Fibroblast of mammary gland (primary cell): ENCODE measurements at places on chromosomes 1 and 21.
A peak's percentile ranks its signal among the peaks of the same experiment; 100 is the strongest.

- DNase-seq: no peak
These were observed 72.1 kb downstream of the GPR52 start for GRCh38 chr1:174519844-174520243.

- peak; percentile 76 for DNase-seq
These were observed 13.3 kb downstream of the TRIM11 start for GRCh38 chr1:228393268-228393701.

DNA sequence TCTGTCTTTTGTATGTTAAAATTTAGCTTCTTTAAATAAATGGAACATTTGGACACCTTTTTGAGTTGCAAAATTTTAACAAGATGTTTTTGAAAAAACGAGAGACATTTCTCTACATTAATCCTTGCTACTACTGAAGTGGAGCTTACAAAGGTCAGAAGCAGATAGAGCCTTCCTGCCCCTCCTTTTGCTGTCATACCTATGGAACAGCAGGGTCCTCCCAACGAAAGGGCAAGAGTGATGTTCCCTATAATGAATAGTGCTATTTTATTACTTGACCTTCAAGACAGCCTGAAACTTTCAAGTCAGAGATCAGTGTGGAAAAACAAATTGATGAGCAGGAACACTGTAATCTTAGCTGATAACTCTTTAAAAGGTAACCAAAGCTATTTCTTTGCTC is 1538.9 kb downstream of the PLA2G4A start:
- no peak for DNase-seq

DNA sequence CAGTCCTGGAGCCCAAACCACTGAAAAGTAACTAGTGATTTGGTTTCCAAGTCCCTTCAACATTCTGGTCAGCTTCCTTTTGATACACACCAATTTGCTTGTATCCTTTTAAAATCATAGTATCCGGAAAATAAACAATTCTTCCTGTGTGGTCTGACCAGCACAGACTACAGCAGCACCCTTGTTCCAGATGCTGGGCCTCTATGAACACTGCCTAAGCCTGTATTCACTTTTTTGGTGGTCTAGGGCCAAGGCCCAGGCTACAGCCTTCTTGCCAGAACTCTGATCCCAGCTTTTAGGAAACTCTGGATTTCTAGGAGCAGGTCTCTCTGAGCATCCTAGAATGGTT is 801 bp upstream of the DDAH1 start:
- DNase-seq: peak; percentile 44

- no peak for DNase-seq
These were observed 73.8 kb downstream of the TUT4 start for GRCh38 chr1:52479076-52479475.

DNA sequence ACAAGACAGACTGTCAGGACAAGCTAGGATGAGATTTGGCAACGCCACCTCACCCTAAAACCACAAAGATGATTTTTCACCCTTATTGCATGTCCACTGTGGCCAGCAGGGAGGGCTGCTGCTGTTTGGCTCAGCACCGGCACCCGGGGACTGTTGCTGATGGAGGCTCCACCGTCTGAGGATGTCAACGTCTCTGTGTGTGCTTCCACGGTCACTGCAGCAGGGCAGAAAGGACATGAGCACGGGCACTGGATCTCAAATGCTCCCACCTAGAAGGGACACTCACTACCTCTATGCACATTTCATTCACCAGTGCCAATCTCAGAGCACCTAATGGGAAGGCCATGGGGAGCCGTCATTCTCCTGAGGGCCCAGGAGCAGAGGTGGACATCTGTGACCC is 599.6 kb downstream of the PTPRU start:
- peak; percentile 1 for DNase-seq

DNA sequence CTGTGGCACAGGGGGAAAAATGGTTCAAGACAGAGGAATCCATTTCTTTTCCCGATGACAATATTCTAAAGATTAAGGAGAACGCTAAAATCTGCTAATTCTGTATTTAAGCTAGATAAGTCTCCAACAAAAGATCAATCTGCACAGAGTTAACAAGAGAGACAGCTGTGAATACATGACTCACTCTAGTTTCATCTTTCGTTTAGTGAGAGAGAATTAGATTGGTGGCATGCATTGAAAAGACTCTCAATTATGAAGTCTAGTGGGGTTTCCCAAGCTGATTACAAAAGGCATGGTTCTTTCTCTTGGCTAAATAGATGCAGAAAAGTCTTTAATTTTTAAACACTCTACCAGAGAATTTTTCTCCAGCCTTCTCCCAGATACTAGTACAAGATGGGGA is 34.4 kb downstream of the CAPN9 start:
- DNase-seq: peak; percentile 22

- peak; percentile 46 for DNase-seq
These were observed 9.5 kb upstream of the TARS2 start for GRCh38 chr1:150477733-150478132.

GRCh38 chr1:204887846-204888245 is 17.2 kb downstream of the NFASC start:
- DNase-seq: no peak

GRCh38 chr1:25875856-25876692 is 566 bp upstream of the PAQR7 start:
- no peak for DNase-seq

- no peak for DNase-seq
These were observed 35.9 kb upstream of the NID1 start for GRCh38 chr1:236100799-236101198.

DNA sequence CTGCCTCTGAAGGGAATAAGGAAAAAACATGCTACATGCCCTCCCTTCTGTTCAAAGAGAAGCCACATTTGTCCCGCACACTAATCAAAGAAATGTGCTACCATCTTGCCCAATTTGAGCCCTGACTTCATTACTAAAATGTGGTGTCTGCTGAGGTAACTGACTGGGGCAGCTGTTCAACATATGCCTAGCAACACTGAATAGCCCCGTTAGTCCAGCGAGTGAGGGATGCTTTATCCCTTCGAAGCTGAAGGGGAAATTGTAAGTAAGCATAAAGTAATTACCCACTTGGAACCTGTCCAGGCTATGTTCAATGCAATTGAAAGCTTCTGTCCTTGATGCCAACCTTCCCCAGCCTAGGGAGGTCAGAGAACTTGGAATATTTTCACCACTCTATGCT is 310.6 kb downstream of the SEC16B start:
- DNase-seq: no peak

- peak; percentile 66 for DNase-seq
These were observed 34.9 kb downstream of the ADAMTS1 start for GRCh38 chr21:26810266-26810665.

DNA sequence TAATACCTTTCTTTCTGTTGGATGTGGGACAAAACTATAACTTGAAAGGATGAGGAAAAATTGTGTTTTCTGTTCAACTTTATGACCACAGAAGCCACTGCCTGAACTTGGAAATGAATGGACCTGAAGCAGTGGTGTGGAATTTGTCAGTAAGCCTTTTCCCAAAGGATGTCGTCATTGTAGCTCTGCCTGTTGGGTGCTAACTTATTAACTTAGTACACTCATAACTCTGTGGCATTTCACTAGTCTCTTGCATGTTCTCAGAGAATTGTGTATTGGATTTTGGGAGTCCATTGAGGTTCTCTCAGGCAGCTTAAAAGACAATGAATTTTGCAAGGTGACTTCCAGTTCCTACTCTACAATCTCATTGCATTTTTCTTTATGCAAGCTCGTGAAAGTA is 49.6 kb downstream of the KCNK2 start:
- DNase-seq: peak; percentile 66

DNA sequence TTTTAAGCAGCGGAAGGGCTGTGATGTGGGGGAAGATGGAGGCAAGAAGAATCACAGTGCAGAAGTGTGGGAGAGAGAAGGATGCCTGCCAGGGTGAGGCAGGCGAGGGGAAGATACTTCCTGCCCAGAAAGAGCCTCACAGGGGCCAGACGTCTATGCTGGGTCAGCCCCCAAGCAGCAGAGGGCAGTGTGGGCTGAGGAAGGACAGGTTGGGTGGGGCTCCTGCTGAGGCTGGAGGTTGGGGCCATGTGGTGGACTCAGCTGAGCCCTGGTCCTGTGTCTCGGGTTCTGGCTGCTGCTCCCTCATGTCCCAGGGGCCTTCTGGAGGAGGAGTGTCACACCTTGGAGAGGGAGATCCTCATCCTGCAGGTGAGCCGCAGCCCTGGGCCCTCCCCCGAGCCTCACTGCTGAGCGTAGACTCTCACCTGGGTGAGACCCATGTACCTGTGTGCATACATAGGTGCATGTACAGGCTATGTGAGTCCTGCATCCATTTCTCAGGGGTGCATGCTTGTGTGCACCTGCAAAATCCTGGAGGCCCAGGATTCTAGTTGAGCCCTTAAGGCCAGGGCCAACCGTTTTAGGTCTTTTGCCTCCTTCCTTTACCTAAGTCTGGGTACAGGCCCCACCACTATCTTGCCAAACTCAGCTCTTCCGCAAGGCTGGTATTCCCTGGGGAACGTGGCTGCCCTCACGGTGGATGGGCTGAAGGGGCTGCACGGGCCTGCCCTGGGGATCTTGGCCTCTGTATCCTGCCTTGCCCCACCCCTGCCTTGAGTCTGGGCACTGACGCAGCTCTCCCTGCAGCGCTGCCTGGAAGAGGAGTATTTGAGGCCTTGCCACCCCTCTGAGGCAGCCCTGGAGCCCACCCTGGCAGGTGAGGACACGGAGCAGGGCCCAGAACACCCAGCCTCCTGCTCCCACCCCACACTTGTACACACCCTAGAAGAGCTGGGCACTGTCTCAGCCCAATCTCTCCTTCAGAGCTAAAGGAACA is 3.7 kb downstream of the CCDC24 start:
- peak; percentile 47 for DNase-seq

DNA sequence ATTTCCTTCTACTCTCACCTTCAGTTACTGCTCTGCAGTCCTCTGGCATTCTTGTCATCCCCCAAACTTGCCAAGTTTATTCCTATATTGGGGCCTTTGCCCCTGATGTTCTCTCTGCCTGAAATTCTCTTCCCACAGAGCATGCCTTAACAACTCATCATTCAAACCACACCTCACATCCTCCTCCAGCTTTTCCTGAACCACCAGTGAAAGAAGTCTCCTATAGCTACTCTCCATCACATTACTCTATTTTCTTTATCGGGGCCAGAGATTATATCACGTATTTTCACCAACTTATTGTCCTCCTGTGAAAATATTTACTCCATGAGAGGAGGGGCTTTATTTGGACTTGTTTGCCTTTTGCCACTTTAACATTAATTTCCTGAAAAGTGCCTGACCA is 32.1 kb downstream of the EXTL2 start:
- peak; percentile 82 for DNase-seq

- DNase-seq: no peak
These were observed 1.4 kb downstream of the GPR161 start for GRCh38 chr1:168135116-168135920.

GRCh38 chr1:89546934-89547562 is 22.4 kb downstream of the LRRC8B start:
- peak; percentile 25 for DNase-seq

DNA sequence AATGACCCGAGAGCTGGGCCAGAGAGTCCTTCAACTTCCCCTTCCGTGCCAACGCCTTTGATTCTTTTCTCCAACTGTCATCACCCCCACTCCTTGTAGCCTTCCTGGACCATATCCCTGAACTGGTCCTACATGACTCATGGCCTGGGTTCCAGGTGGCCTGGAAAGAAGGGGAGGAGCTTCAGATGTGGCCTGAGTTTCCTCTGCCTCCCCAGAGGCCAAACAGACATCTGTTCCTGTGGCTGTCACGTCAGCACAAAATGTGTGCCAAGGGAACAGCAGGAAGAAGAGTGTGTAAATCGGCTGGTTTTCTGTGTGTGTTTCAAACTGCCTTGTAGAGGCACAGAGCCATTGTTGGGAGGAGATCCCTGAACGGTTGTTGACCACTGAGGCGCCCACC is 24.9 kb upstream of the KIRREL1 start:
- peak; percentile 98 for DNase-seq

DNA sequence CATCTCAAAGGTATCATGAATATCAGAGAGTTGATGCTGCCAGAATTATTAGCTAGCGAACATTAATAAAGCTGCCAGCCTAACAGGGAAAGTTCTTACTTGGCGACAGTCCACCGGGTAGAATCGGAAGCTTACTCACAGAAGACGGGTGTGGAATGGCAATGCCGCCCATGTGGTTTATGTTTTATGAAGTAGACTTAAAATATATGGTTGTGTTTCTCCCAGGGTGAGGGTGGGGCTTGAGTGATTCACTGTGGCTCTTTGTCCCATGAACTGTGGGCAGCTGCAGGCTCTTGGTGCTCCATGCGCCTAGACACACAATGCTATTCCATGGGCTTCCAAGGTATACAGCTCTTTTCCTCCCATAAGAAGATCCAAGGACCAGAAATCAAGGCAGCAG is 162.7 kb downstream of the PIGK start:
- DNase-seq: no peak

DNA sequence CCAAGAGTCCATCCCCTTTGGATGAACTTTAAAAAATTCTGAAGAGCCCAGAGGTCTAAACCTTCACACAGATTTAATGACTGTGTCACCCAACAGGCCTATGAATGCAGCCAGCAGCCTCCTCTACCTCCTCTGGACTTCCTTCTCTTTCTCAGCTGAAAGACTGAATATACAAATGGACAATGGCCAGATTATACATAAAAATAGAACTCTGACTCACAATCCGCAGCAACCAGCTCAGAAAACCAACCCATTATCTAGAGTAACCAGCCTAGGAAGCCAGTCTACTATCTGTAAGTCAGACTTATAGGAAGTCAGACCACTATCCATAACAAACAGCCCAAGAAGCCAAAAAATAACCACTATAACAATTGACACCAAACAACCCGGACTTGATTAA is 224.5 kb downstream of the ASTN1 start:
- DNase-seq: peak; percentile 11

DNA sequence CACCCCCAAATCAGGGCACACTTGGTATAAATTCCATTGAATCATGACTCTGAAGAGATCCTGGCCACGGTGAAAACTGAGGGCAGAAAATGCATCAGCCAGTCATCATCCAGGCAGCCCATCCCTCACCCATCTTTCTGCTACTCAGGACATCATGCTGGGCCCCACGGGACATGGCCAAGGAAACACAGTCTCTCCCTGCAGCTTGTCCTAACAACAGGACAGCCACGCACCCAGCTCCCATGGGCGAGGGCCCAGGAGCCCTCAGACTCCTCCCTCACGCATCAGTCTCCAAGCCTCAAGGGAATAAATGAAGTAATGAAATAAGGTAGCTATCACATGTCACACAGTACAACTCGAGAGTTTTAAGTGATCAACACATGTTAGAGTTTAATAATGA is 37.8 kb downstream of the ELK4 start:
- DNase-seq: no peak

- DNase-seq: no peak
These were observed 150.6 kb downstream of the CRB1 start for GRCh38 chr1:197418693-197419092.
